ENCODE measurements at places on chromosomes 6 and 20.
A peak's percentile ranks its signal among the peaks of the same experiment; 100 is the strongest.

- no peaks in the 10 kb centered on the region for H3K4me1 ChIP-seq
- H3K27ac ChIP-seq = no peak overlapping the region
- DNase-seq = no peak
- H3K36me3 ChIP-seq = no peaks in the 10 kb centered on the region
- no peak overlapping the region for H3K4me3 ChIP-seq
Observed at GRCh38 chr6:54357141-54357540, 48.9 kb downstream of the TINAG start.

DNA sequence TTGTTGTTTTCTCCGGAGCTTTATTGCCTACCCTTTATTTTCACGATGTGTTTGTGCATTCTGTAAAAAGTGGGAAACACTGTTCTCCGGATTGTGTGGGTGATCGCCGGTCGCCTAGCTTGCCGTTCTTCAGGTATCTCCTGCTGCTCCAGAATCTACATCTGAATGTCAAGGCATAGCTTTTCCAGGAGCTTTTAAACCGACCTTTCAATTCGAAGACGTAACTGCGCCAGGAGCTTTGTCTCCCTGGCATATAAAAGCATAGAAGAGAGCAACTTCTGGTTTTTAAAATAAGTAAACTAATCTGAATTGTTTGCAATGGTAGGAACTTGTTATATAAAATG lies 96.0 kb downstream of the HFE start:
- H3K4me3 ChIP-seq = peak overlapping the region; percentile 75
- peaks cover 65% of the 10 kb centered on the region for H3K4me1 ChIP-seq

GRCh38 chr6:157215717-157216116 lies 107.6 kb downstream of the TMEM242 start:
- H3K4me3 ChIP-seq = no peak overlapping the region
- no peak for DNase-seq
- H3K27me3 ChIP-seq = no peaks in the 10 kb centered on the region
- H3K36me3 ChIP-seq = no peaks in the 10 kb centered on the region

DNA sequence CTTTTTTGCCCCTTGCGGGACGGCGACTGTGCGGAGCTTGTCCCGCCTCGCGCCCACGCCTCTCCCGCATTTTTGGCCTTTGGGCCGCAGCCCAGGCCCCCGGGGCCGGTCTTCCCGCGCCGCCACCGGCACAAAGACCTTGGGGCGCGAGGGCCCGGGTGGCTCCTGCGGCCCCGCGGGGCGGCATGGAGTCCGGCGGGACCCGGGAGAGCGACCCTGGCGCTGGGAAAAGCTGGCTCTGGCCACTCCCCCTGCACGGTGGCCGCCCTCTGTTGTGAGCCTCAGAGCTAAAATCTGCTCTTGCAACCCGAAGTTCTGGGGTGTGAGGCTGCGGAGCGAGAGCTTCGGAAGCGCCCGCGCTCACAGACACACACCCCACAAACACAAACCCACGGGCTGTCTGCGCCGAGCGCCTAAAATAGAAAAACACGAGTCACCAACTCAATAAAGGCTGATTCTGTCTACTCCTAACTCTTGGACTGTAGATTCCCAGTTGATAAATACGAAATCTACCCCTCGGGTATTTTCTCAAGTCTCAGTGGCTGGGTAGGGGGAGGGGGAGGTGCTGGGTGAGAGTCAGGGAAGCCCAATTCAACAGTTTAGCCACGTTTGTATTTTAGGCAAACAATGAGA lies 496 bp upstream of the BEND3 start:
- peaks cover 18% of the 10 kb centered on the region for H3K4me1 ChIP-seq
- no peaks in the 10 kb centered on the region for H3K36me3 ChIP-seq
- no peak overlapping the region for H3K27ac ChIP-seq

DNA sequence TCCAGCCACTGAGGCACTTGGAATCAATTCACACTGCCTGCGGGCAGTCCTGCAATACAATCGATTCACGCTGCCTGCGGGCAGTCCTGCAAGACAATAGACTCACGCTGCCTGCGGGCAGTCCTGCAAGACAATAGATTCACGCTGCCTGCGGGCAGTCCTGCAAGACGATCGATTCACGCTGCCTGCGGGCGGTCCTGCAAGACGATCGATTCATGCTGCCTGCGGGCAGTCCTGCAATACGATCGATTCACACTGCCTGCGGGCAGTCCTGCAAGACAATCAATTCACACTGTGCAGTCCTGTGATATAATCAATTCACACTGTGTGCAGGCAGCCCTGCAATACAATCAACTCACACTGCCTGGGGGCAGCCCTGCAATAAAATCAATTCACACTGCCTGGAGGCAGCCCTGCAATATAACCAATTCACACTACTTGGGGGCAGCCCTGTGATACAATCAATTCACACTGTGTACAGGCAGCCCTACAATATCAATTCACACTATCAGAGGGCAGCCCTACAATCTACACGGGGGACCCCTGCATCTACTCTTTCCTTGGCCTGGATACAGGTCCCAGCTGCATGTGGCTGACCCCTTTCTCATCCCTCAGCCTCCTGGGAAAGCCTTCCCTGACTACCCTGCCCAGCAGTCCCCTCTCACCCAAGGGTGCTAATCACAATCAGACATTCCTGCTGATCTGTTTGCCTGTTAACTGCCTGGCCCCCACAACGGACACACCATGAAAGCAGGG lies 10.4 kb downstream of the TAF4 start:
- no peak overlapping the region for H3K27ac ChIP-seq
- H3K4me1 ChIP-seq = peaks cover 3% of the 10 kb centered on the region
- DNase-seq = no peak
- H3K27me3 ChIP-seq = no peaks in the 10 kb centered on the region

GRCh38 chr6:159594106-159594749 lies 98.8 kb downstream of the SOD2 start:
- H3K4me3 ChIP-seq = no peak overlapping the region
- no peaks in the 10 kb centered on the region for H3K36me3 ChIP-seq
- peaks cover 4% of the 10 kb centered on the region for H3K27me3 ChIP-seq
- no peak for DNase-seq

- H3K36me3 ChIP-seq = no peaks in the 10 kb centered on the region
- no peaks in the 10 kb centered on the region for H3K27me3 ChIP-seq
- H3K4me1 ChIP-seq = peaks cover 2% of the 10 kb centered on the region
- no peak for DNase-seq
Observed at GRCh38 chr6:354631-355280, 36.8 kb upstream of the IRF4 start.

DNA sequence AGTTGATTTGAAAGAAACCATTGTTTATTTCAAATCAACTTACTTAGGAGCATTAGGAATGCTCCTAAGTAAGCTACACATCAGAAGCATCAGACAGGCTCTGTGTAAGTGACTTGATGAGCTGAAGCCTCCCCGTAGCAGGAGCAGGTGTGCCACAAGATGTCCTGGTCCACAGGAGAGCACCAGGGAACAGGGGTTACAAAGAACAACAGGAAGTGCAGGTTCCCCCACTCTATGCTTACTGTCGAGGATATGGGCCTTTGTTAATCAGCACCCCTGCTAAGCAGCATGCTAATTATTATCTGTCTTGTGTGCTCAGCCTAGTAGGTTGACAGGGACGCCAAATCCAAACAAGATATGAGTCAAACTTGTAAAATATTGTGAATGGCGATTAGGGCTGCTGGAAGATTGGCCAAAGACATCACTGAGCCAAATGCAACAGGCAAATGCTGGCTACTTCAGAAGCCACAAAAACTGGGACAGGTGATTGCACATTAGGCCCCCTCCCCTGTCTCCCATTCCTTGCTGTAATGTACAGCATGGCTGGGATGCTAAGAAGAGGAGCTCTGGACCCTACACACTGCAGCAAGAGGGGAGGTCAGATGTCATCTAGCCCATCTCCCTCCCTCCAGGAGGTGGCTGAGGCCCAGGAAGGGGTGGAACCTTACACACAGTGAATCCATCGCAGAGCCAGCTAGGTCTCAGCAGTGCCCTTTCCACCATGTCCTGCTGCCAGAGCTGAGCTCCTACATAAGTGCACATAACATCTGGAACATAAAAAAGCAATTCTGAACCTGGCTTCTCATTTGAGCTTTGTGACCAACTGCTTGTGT lies 939 bp downstream of the TGM3 start:
- peaks cover 5% of the 10 kb centered on the region for H3K27me3 ChIP-seq
- no peak overlapping the region for H3K27ac ChIP-seq
- DNase-seq = no peak

All from activated CD4-positive, alpha-beta memory T cell treated with anti-CD3 and anti-CD28 coated beads, Interleukin-2, amount 10 ng/mL, durations not matched to agents 7 days and 5 days (primary cell).